SK-N-SH (cell line): ENCODE measurements at places on chromosomes 12 and 14. TPM values are rescaled to one million over a fixed set of nuclear protein-coding genes. Genes with fewer than 3 reads are reported as not detected.

GRCh38 chr12:68539615-68539952 lies 71.1 kb upstream of the RAP1B start:
- no peaks in the 10 kb centered on the region; the same call in 1 of the 2 replicates for H3K4me1 ChIP-seq
- no peaks in the 10 kb centered on the region for H3K27me3 ChIP-seq
- H3K4me3 ChIP-seq: no peak overlapping the region
- no peaks in the 10 kb centered on the region for H3K36me3 ChIP-seq
- DNase-seq: no peak
- H3K27ac ChIP-seq: peak overlapping the region; percentile 49

The CCND2 gene
- polyA plus RNA-seq: not detected in 2 replicates

The ZC2HC1C gene
- polyA plus RNA-seq: 1.2 and 1.4 TPM in 2 replicates

DNA sequence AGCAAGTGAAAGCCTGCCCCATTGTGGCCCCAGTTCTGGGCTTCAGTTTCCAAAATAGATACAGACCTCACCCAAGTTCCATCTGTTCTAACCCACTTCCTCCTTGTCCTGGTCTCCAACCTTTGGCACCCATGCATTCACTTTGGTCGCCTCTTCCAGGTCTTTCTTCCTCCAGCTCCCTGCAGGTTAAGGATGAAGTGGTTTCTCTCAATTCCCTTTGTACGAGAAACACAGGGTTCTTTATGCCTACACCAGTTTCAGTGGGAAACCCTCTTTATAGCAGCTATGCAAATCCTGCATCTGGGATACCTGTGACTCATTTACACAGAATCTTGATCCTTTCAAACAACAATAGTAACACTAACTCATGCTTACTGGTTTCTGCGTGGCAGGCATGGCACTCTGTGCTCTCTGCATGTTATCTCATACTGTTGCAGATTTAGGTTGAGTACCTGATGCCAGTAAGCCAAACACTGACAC lies 110.6 kb upstream of the AMIGO2 start:
- H3K27me3 ChIP-seq: no peaks in the 10 kb centered on the region; the same call in 1 of the 2 replicates
- no peaks in the 10 kb centered on the region for H3K36me3 ChIP-seq
- no peak for DNase-seq
- no peak overlapping the region for H3K27ac ChIP-seq
- no peak overlapping the region for H3K4me3 ChIP-seq

The KLRC3 gene
- not detected in 2 replicates for polyA plus RNA-seq

- H3K36me3 ChIP-seq: no peaks in the 10 kb centered on the region
- H3K4me3 ChIP-seq: no peak within 1 kb of the TSS
- no peak for DNase-seq
Measured at GRCh38 chr14:74875941-74876913, at the start of gene PROX2. PROX2 (minus strand) TSS chr14:74876145; CDS start chr14:74863834, 12,311 bp downstream.

GRCh38 chr14:85634205-85634604 lies 104.3 kb downstream of the FLRT2 start:
- DNase-seq: no peak
- H3K4me1 ChIP-seq: no peaks in the 10 kb centered on the region
- no peaks in the 10 kb centered on the region for H3K27me3 ChIP-seq
- H3K27ac ChIP-seq: 0 out of 2 replicates have a peak overlapping the region, but pooled peaks have one; percentile 11
- H3K4me3 ChIP-seq: no peak overlapping the region

The INSM2 gene
- 0.15 and 0.67 TPM in 2 replicates for polyA plus RNA-seq

DNA sequence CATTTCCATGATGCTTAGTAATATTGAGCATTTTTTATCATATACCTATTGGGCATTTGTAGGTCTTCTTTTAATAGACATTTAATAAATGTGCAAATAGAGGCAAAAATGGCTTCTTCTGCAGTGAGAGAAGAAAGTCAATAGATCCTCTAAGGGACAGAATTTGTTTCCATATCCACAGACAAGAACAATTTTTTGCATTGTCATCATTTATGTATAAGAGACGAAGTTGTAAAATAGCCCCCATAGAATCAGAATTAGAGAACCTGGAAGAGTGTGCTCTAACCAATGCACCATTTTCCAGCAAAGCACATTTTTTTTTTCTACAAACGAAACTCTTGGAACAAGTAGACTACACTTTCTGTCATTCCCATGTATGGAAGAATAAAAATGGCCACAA lies 365.1 kb upstream of the PDE3A start:
- DNase-seq: no peak
- H3K27me3 ChIP-seq: no peaks in the 10 kb centered on the region
- H3K27ac ChIP-seq: no peak overlapping the region
- H3K4me1 ChIP-seq: peaks cover 2% of the 10 kb centered on the region
- H3K36me3 ChIP-seq: no peaks in the 10 kb centered on the region
- H3K4me3 ChIP-seq: no peak overlapping the region

The NTN4 gene
- 0.08 and 0.11 TPM in 2 replicates for polyA plus RNA-seq

The LRRK2 gene
- polyA plus RNA-seq: 0.08 and 0.10 TPM in 2 replicates
